Stimulated activated naive CD4-positive, alpha-beta T cell treated with Interleukin-2 at 50 U/mL for 16 hours (primary cell): ENCODE measurements at places on chromosomes 6 and 20.

DNA sequence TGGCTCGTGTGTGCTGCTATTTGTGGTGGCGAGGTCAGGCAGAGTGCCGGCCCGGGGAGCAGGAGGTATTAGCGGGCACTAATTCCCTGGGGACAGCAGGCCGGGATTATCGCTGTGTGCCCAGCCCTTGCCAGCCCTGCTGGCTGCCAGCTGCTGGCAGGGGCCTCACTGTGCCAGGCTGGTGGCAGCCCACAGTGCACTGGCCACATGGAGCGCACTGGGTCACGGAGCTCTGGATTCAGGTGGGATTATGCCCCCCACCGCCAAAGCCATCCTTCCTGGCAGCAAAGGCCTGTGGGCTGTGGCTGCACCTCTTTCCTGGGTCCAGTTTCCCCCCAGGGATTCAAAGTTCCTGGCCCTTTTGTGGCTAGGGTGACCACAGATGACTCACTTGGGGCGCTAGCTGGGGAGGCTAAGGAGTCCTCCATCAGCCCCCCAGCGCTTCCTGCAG, 59.7 kb downstream of the YTHDF1 start:
- DNase-seq: no peak

DNA sequence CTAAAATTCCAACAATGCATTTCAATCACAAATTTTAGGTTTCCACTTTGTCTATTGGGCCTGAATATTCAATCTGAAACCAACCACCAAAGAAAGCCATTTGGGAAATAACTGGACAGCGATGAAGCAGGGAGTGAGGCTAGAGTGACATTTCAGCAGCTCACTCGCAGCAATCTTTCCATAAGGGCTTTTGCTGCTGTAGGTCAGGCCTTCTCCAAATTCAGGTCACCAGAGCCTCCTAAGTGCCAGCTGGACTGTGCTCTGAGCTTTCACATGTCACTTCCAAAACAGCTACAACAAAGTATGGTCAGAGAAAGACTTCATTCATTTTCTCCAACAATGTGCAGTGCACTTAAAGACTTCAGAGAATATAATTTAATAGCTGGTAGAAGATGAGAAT, 194.8 kb downstream of the FRK start:
- DNase-seq: no peak

- DNase-seq: no peak
Observed at GRCh38 chr6:7697820-7698623, 27.9 kb upstream of the BMP6 start.

- no peak for DNase-seq
Observed at GRCh38 chr6:13654496-13654895, 39.4 kb downstream of the NOL7 start.

DNA sequence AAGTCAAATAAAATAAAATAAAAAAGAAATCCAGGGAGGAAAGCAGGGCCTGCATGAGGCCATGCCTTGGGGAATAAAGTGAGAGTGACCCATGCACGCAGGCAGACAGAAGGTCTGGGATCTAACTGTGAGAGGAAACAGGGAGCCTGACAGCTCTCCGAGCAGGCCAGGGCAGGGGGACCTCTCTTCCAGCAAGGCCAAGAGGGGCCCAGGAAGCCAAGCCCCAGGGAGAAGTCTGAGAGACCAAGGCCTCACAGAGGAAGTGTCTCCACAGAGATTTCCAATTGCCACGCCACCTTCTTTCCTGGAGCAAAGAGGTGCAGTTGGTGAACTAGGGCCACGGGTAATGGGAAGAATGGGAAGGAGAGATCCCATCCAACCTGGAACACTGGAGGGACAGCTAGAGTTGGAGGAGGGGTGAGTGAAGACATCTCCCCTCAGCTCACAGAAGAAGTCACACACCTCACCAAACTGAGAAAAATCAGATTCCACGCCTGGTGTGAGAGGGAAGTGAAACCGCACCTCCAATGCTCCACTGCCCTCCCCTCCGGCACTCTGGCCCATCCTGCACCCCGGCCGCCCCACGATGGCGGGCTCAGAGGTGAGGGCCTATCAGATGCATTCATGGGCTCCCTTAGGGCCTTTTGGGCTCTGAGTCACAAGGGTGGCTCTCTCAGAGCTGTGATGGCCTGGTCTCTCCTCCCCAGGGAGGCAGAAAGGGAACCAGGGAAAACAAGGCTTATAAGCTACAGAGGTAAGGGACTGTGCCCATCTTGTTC, 25.1 kb upstream of the TAF8 start:
- DNase-seq: no peak

DNA sequence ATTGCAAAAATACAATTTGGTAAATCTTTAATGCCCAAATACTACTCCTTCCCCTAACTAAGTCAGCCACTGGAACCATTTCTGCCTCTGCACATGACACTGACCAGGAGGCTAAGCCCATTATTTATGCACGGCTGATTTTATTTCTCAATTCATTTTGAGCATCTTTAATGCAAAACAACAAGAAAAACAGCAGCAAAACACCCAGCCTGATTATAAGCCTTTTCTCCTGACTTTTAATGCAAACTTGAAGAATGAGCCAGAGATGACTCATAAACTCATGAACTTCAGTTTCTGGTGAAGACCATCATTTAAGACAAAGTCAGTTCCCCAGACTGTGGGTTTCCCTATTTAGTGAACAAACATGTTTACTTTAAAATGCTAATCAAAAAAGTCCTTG, 51.6 kb downstream of the CYP24A1 start:
- DNase-seq: no peak

DNA sequence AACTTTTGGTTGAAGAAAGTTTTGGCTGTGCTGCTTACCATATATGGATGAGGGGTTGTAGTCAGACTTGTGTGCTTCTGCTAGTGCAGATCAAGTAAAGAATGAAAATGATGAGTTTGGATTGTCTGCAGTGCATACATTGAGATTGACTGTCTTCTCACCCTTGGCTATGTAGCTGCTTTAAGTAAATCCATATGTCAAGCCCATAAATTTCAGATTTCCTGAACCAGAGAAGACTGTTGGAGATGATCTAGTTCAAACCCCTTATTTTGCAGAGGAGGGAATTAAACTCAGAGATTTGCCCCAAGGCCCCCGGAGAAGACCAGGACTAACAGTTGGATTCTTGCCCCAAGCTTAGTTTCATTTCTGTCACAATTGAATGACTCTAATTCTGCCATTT, 67.2 kb downstream of the PKIB start:
- no peak for DNase-seq
